Gastroesophageal sphincter (tissue), 4 donors: ENCODE measurements at places on chromosomes 6 and 20. TPM values are rescaled to one million over a fixed set of nuclear protein-coding genes. Genes with fewer than 3 reads are reported as not detected.

- no peaks in the 10 kb centered on the region for H3K27me3 ChIP-seq
- H3K4me1 ChIP-seq: no peaks in the 10 kb centered on the region
- no peaks in the 10 kb centered on the region for H3K36me3 ChIP-seq
- H3K4me3 ChIP-seq: no peak overlapping the region
- H3K27ac ChIP-seq: no peak overlapping the region
Measured at GRCh38 chr20:9409352-9409751, 105.0 kb upstream of the LAMP5 start.

GRCh38 chr6:149045404-149045803 is 272.1 kb upstream of the TAB2 start:
- H3K27ac ChIP-seq: no peak overlapping the region
- H3K4me1 ChIP-seq: no peaks in the 10 kb centered on the region
- H3K36me3 ChIP-seq: no peaks in the 10 kb centered on the region
- no peak for ATAC-seq
- H3K27me3 ChIP-seq: no peaks in the 10 kb centered on the region

DNA sequence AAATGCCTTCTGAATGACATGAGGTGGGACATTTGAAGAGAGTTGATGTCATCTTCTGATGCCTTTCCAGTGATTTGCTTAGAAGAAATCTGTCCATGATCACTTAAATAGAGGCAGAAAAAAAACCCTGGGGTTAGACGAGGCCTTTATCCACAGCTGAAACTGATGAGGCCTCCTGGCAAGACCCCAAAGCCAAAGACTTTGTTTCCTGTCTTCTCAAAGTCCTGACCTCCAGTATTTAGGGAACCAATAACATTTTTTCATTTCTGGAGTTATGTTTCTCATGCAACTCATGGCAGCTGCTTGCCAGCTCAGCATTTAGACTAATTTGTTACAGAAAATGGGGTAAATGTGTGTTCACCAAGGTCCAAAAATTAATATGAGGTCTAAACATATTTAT is 248.0 kb upstream of the PRDM1 start:
- no peaks in the 10 kb centered on the region for H3K4me1 ChIP-seq
- no peaks in the 10 kb centered on the region for H3K27me3 ChIP-seq
- H3K4me3 ChIP-seq: no peak overlapping the region
- H3K36me3 ChIP-seq: no peaks in the 10 kb centered on the region

- no peak overlapping the region for H3K27ac ChIP-seq
- H3K36me3 ChIP-seq: no peaks in the 10 kb centered on the region
- H3K27me3 ChIP-seq: peaks cover 25% of the 10 kb centered on the region
Measured at GRCh38 chr6:33750244-33750991, 3.7 kb upstream of the IP6K3 start.

GRCh38 chr6:119043265-119043664 is 35.2 kb downstream of the FAM184A start:
- no peak overlapping the region for H3K4me3 ChIP-seq
- H3K4me1 ChIP-seq: no peaks in the 10 kb centered on the region
- ATAC-seq: no peak
- no peak overlapping the region for H3K27ac ChIP-seq
- H3K36me3 ChIP-seq: no peaks in the 10 kb centered on the region
- no peaks in the 10 kb centered on the region for H3K27me3 ChIP-seq

DNA sequence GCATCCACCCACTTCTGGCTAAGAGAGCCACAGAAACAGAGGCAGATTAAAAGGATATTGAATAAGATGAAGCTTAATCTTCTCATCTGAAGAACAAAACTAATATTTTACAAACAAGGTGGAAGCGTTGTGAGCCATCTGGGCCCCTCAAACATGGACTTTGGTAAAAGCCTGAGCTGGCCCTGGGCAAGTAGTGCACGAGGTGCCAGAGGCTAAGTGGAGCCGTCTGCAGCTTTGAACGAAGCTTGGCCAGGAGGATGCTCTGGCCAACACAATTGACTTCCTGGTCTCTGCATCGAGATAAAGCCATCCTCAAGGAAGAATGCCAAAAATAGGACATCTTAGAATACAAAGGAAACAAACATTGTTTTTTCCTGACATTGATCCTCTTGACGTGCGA is 53.2 kb upstream of the PLEKHG1 start:
- H3K27me3 ChIP-seq: peaks cover 4% of the 10 kb centered on the region
- H3K27ac ChIP-seq: no peak overlapping the region
- no peak for ATAC-seq

DNA sequence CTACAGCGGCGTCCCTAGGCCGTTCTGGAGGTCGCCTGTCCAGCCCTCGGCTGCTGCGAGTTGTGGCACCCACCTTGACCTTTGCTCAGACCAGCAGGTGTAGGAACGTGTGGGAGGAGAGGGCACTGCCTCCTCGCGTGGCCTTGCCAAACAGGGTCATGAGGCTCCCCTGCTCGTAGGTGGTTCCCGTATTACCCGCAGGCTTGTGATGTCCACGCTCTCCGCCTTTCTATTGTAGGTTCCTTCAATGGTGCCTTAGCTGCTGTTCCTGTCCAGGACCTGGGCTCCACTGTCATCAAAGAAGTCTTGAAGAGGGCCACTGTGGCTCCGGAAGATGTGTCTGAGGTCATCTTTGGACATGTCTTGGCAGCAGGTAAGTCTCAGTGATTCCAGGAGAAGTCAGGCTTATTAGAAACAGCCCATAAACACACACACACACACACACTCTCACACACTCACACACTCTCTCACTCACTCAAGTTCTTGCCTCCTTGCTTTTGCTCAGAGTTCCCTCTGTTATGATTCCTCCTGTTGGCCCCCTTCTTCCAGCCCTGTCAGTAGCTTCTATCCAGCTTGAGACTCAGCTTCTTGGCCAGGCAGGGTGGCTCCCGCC is 942 bp downstream of the ACAT2 start:
- peak; percentile 1 for ATAC-seq
- H3K4me1 ChIP-seq: peaks cover 28% of the 10 kb centered on the region
- H3K27me3 ChIP-seq: no peaks in the 10 kb centered on the region
- peak overlapping the region; percentile 76 for H3K4me3 ChIP-seq

DNA sequence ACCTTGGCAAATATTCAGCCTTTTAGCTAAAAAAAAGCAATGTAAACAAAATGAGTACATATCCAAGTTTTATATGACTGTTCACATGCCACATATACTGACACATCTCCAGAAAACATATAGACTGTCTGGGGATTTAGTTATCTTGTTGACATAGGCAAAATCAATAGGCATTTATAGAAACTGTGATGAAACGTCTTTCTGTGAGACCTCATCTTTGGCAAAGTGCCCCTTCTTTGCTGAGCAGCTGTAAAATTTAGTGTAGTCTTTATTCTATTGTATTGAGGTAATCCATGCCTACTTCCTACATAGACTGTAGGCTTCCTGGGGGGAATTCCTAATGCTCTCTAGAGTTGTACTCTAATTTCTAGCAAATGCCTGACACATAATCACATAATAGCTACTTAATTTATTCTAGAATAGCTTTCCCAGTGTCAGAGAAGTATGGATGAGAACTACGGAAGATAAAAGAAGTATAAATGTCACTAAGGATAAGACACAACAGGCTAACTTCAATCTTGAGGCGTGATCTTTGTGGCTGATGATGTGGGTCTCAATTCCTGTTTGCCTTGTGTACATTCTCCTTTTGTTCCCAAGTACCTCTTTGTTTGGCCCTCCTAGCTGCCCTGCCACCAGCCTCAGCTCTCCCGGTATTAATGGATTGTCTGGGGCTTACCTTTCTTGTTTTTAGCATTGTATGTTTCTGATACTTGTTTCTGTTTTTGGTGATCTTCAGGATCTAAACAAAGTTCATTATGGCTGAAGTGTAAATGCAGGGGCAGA is 30.6 kb downstream of the PTCHD4 start:
- H3K4me1 ChIP-seq: no peaks in the 10 kb centered on the region
- no peak for ATAC-seq
- H3K27ac ChIP-seq: no peak overlapping the region
- no peak overlapping the region for H3K4me3 ChIP-seq
- no peaks in the 10 kb centered on the region for H3K36me3 ChIP-seq

DNA sequence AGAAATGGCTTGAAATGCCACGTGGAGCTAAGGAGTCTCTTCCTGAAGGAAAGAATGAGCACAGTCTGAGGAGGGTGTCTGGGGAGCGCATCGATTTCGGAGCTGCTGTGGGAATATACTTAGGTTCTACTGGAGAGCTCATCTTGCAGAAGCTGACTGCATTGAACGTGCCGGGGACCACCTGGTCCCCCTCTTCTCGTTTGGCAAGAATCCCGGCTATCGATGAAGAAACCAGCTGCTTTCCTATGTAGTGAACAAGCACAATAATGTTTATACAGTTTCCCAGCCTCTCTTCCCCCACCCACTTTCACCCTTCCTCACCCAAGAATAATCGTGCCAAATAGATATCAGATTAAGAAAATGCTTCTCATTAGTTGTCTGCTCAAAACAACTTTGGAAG is 242.5 kb downstream of the PACRG start:
- H3K27ac ChIP-seq: no peak overlapping the region
- H3K36me3 ChIP-seq: no peaks in the 10 kb centered on the region

- H3K27me3 ChIP-seq: no peaks in the 10 kb centered on the region
- no peaks in the 10 kb centered on the region for H3K36me3 ChIP-seq
- H3K27ac ChIP-seq: no peak overlapping the region
- H3K4me3 ChIP-seq: no peak overlapping the region
Measured at GRCh38 chr6:2033544-2033943, 211.9 kb downstream of the GMDS start.

DNA sequence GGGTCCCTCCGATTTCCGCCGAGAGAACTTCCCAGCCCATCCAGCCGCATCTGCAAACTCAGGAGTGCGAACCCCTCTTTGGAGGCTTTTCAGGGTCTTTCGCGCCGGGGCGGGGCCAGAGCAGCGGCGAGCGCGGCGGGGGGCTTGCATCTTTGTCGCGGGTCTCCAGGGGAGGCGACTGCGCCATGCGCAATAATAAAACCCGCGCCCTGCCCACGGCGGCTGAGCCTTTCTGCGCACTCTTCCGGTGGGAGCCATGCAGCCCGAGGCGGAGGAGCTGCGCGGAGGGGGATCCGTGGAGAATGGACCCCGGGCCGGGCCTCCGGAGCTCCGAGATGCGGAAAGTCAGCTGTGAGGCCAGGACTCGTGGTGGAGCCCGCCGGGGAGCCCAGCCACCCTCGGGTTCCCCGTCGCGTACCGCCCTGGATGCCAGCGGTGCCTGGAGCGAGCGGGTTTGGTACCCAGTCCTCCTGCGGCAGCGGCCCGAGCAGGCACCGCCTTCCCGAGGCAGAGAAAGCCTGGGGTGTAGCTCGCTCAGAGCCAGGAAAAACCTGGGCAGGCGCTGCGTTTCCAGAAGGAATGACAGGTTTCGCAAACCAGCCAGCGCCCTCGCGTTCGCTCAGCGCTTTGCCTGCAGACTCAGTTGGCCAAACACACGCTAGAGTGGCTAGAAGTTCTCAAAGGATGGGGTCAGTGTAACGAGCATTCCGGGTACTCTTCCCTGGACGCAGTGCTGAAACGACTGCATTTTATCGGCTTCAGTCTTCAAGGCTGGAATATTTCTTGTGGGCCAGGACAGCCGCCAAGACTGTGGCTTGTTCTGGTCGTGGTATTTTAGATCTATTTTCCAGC is 1.2 kb downstream of the AKAP12 start:
- H3K4me3 ChIP-seq: peak overlapping the region; percentile 89
- H3K36me3 ChIP-seq: no peaks in the 10 kb centered on the region
- peaks cover 33% of the 10 kb centered on the region for H3K4me1 ChIP-seq
- H3K27ac ChIP-seq: peak overlapping the region; percentile 96

SIRPA gene
- total RNA-seq: 31.7 TPM

THBD gene
- total RNA-seq: 12.0 TPM

- H3K4me3 ChIP-seq: no peak overlapping the region
- peaks cover 17% of the 10 kb centered on the region for H3K4me1 ChIP-seq
- no peaks in the 10 kb centered on the region for H3K36me3 ChIP-seq
- no peak for ATAC-seq
Measured at GRCh38 chr6:113924312-113924723, 46.6 kb downstream of the HDAC2 start.

SDC4 gene
- 182 TPM for total RNA-seq

- H3K4me3 ChIP-seq: no peak overlapping the region
- ATAC-seq: no peak
- H3K27ac ChIP-seq: no peak overlapping the region
- H3K27me3 ChIP-seq: no peaks in the 10 kb centered on the region
Measured at GRCh38 chr6:159325476-159325875, 156.3 kb downstream of the FNDC1 start.

DNA sequence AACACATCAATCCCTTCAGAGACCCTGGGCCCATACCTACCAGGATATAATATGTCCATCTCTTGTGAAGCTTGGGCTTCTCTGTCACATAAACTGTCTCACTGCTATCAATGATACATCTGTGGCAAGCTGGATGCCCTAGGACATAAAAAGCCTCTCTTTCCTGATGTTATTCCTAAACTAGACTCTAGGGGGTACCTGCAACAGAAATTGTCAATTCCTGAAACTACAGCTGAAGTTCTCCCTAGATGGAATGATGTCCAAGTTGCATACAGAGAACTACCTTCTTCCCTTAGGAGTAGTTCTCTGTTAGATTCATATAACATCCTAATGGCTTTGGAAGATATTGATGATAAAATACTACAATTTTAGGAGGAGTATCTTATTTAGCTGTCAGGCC is 35.8 kb downstream of the TBX18 start:
- H3K36me3 ChIP-seq: no peaks in the 10 kb centered on the region
- no peak for ATAC-seq
- no peaks in the 10 kb centered on the region for H3K27me3 ChIP-seq
- no peaks in the 10 kb centered on the region for H3K4me1 ChIP-seq

DNA sequence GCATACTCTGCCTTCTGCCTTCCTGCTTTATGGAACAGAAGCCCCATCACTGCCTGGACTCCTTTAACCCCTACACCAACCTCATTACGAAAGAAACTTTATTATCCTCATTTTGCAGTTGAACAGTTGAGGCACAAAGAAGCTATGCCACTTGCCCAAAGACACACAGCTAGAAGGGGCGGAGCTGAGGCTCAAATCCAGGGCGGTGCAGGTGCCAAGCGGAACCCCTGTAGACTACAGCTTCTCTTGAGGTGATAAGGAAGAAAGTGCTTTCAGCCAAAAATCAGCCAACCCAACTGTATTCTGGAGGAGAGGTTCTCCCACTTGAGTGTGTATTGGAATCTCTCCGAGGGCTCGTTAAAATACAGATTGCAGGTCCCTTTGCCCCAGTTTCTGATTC is 90.5 kb downstream of the PRND start:
- peaks cover 25% of the 10 kb centered on the region for H3K4me1 ChIP-seq
- no peak overlapping the region for H3K4me3 ChIP-seq
- no peaks in the 10 kb centered on the region for H3K36me3 ChIP-seq
- no peaks in the 10 kb centered on the region for H3K27me3 ChIP-seq
- H3K27ac ChIP-seq: peak overlapping the region; percentile 71

GRCh38 chr6:52579006-52579660 is 2.3 kb upstream of the TRAM2 start:
- no peak overlapping the region for H3K27ac ChIP-seq
- peaks cover 35% of the 10 kb centered on the region for H3K4me1 ChIP-seq
- H3K27me3 ChIP-seq: no peaks in the 10 kb centered on the region
- no peak overlapping the region for H3K4me3 ChIP-seq
- no peak for ATAC-seq

- H3K27ac ChIP-seq: no peak overlapping the region
- peaks cover 4% of the 10 kb centered on the region for H3K27me3 ChIP-seq
- no peaks in the 10 kb centered on the region for H3K4me1 ChIP-seq
- no peak overlapping the region for H3K4me3 ChIP-seq
Measured at GRCh38 chr6:45923831-45924391, 91.7 kb downstream of the CLIC5 start.

KCNK16 gene
- not detected for total RNA-seq

COL19A1 gene
- total RNA-seq: 8.2 TPM

MEP1A gene
- total RNA-seq: not detected

TPD52L2 gene
- total RNA-seq: 138 TPM

GRCh38 chr6:54284161-54284860 is 23.9 kb upstream of the TINAG start:
- H3K27ac ChIP-seq: no peak overlapping the region
- ATAC-seq: no peak
- H3K27me3 ChIP-seq: no peaks in the 10 kb centered on the region
- H3K36me3 ChIP-seq: no peaks in the 10 kb centered on the region
